ENCODE measurements at places on chromosomes 7 and 10.
A peak's percentile ranks its signal among the peaks of the same experiment; 100 is the strongest.

DNA sequence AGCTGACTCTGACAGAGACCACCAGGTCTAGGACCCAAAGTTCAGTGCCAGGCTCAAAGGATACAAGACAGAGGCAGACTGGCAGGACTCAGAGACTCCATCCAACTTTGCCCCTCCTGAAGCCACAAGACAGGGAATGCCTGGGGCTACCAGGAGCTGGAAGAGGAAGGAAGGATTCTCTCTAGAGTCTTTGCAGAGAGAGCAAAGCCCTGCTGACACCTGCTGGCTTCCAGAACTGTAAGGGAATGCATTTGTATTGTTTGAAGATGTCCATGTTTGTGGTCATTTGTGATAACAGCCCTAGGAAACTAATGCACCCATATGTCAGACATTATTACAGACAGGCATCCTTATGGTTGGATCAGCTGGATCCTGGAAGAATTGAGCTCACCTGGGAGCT, 132.3 kb upstream of the C7orf33 start:
- DNase-seq = no peak

- no peak for DNase-seq
Measured at GRCh38 chr7:136956232-136956631, 87.8 kb downstream of the CHRM2 start.

GRCh38 chr7:135409845-135410542, 99.9 kb downstream of the CNOT4 start:
- no peak for DNase-seq

- DNase-seq = no peak
Measured at GRCh38 chr7:24723178-24723530, 34.1 kb downstream of the GSDME start.

DNA sequence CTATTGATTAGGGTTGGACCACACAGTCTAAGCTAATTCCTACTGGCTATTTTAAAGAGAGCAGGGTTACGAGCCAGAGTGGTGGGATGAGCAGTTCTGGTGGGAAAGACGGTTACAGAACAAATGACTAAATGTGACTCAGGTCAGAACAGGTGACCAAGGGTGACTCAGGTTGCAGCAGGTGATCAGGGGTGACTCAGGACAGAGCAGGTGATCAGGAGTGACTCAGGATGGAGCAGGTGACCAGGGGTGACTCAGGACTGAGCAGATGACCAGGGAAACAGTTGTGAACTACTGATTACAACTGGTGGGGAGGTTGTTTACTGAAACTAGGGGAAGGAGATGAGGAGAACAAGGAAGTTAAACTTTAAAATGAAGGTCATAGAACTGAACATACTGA, 366.3 kb downstream of the ABCA13 start:
- DNase-seq = no peak

DNA sequence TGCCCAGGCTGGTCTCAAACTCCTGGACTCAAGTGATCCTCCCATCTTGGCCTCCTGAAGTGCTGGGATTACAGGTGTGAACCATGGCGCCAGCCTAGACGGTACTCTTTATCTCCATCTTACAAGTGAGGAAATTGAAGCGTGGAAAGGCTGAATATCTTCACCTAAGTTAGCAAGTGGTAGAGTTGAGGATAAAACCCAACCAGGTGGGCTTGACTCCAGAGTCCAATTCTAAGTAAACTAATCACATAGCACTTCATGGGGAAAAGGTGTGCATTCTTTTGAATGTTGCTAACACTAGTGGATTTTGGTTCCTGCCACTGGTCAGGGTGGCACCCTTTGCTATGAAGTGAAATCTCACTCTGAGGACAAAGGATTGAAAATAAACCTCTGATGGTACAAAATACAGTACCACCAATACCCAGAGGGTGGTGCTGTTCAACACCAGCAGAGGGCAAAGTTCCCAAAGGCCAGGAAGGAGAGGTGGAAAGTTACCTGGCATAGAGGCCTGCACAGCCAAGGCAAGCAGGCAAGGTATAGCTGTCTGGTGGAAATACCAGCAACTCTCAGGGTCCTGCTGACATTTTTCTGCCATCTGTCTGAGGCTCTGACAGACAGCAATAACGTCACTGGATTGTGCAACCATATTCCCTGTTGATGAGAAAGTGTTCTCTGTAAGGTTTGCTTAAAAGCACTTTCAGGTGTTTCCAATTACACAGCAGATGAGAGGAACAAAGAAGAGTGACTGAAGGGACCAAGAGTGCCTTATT, 17.6 kb downstream of the ZDHHC16 start:
- peak; percentile 10 for DNase-seq

DNA sequence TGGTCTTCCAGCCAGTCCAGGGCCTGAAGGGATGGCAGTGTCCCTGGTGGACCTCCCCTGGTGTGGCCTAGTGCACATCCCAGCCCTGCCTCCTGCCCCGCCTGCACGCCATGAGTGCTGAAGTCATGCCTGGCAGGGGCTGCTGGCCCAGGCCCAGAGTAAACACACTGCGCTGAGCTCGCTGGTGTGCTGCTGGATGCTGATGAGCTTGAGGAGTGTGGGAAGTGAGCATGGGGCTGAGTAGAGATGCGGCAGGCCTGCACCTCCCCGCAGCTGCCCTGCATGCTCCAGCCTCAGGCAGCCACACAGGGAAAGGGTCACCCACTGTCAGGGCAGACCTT, 43.2 kb downstream of the HTRA1 start:
- no peak for DNase-seq

- no peak for DNase-seq
Measured at GRCh38 chr10:97195706-97196222, 10.0 kb upstream of the SLIT1 start.

GRCh38 chr7:27576360-27576944, 86.2 kb downstream of the HIBADH start:
- DNase-seq = no peak

GRCh38 chr10:10817609-10818008, 200.1 kb upstream of the CELF2 start:
- DNase-seq = no peak

DNA sequence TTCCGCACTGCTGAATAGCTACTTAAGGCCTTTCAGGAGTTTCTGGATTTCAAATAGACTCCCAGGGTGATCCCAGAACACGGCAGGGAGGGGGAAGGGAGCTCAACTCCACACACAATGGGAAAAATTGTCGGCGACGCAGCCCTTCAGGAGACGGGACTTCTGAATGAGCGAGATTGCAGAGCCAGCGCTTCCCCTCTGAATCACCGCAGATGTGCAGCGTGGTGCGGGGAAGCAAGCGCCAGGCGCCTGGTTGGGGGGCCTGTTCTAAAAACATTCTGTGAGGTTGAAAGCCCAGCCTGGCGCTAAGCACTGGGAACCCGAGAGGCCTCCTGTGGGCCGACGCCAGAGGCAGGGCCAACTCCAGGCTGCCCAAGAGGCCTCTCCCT, 163.3 kb downstream of the MAD1L1 start:
- DNase-seq = no peak

- no peak for DNase-seq
Measured at GRCh38 chr10:131233611-131234258, 77.8 kb downstream of the TCERG1L start.

DNA sequence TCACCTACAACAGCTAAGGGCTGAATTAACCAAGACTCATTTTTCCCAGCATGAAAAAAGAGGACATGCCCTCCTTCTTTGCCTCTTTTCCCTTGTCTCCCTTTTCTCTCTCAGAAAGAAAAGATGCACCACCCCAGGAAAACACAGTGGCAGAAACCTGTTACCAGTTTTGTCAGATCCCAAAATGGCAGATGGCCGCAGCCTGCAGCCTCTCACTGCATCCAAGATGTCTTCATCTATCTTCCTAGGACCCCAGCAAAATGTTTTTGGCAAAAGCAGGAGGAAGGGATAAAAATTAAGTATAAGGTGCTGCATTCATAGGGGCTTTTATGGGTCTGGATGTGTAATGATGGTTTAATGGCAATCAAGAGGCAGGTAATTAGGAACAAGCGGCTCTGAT, 266.6 kb upstream of the NPVF start:
- no peak for DNase-seq

DNA sequence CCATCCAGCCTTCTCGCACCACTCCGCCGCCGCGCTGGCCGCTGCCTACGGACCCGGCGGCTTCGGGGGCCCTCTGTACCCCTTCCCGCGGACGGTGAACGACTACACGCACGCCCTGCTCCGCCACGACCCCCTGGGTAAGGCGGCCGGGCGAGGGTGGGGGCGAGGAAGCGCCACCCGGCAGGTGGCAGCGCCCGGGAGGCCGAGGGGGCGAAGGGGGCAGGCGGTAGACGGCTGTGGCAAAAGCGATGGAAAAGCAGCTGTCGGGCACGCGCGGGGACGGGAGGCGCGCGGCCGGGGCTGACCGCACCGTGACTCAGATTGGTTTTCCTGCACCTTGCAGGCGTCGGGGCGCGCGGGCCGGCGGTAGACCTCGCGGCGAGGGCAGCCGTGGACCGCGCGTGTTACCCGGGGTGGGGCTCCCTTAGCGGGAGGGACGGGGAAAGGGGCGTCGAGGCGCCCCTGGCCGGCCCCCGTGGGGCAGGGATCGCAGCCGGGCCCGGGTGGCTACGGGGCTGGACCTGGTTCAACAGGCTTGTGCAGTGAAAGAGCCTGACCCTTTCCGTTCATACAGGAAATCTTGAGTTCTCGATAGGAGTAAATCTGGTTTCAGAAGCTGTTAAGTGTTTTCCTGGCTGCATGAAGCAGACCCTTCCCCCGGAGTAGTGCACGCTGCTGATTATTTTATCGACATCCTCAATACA, 608 bp downstream of the HHEX start:
- DNase-seq = peak; percentile 57

- DNase-seq = no peak
Measured at GRCh38 chr10:70674560-70675495, 2.5 kb downstream of the ADAMTS14 start.

GRCh38 chr10:98351831-98352402, 63.1 kb downstream of the PYROXD2 start:
- no peak for DNase-seq

- DNase-seq = no peak
Measured at GRCh38 chr7:105642264-105642663, 61.0 kb upstream of the EFCAB10 start.

GRCh38 chr7:117269886-117270285, 53.0 kb downstream of the WNT2 start:
- DNase-seq = no peak

- DNase-seq = no peak
Measured at GRCh38 chr10:132480356-132480755, 57.2 kb upstream of the INPP5A start.

- no peak for DNase-seq
Measured at GRCh38 chr10:2627969-2628368, 439.4 kb upstream of the PFKP start.

- DNase-seq = no peak
Measured at GRCh38 chr7:131747658-131748232, 191.3 kb upstream of the PODXL start.

- DNase-seq = no peak
Measured at GRCh38 chr10:44395396-44395795, 10.5 kb upstream of the CXCL12 start.

- DNase-seq = no peak
Measured at GRCh38 chr7:65475734-65476319, 102.2 kb downstream of the ZNF92 start.

- no peak for DNase-seq
Measured at GRCh38 chr10:88953662-88954061, 1.1 kb upstream of the ACTA2 start.

DNA sequence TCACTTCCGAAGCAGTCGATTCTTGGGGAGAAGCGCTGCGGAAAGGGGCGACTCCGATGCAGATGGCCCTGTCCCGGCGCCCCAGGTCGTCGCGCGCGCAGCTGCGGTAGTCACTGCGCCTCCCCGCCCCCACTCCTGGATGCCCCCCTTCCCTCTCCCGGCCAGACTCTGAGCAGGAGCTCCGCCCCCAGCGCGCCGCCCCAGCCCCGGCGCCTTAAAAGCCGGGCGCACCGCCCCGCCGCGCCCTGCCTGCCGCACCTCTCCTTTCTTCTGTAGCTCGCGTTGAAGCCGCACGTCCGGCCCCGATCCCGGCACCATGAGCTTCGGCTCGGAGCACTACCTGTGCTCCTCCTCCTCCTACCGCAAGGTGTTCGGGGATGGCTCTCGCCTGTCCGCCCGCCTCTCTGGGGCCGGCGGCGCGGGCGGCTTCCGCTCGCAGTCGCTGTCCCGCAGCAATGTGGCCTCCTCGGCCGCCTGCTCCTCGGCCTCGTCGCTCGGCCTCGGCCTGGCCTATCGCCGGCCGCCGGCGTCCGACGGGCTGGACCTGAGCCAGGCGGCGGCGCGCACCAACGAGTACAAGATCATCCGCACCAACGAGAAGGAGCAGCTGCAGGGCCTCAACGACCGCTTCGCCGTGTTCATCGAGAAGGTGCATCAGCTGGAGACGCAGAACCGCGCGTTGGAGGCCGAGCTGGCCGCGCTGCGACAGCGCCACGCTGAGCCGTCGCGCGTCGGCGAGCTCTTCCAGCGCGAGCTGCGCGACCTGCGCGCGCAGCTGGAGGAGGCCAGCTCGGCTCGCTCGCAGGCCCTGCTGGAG, at the start of gene INA:
INA (plus strand) TSS at position 243 of the 817 bp plus-strand sequence; CDS start at position 317, 74 bp downstream.
- DNase-seq = no peak

- DNase-seq = no peak
Measured at GRCh38 chr7:104794154-104794553, 219.9 kb upstream of the KMT2E start.

DNA sequence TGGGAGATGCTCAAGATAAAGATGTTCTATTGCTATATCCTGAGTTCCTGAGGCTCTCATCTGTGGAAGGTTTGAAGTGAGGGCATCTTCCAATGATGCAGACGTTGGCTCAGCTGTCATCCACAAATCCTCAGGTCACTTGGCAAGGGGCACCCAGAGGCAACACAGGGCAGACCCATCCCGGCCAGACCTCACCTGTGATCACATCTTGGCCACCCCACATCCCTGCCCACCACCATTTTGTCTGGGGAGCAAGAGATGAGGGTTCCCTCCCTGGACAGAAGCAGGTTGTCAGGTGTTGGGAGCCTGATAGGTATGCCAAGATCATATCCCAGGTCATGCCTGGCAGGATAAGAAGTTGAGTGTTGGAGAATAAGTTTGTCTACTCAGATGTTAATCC, 918.2 kb upstream of the ZNF722 start:
- DNase-seq = no peak

- no peak for DNase-seq
Measured at GRCh38 chr10:8006274-8006999, 48.1 kb upstream of the GATA3 start.

Data from stimulated activated naive CD4-positive, alpha-beta T cell treated with Interleukin-2 at 50 U/mL for 16 hours (primary cell).